GOT3 (cell line): ENCODE measurements at places on chromosomes 3 and 15.

- no peak for DNase-seq
Observed at GRCh38 chr3:139430493-139430892, 41.0 kb upstream of the COPB2 start.

DNA sequence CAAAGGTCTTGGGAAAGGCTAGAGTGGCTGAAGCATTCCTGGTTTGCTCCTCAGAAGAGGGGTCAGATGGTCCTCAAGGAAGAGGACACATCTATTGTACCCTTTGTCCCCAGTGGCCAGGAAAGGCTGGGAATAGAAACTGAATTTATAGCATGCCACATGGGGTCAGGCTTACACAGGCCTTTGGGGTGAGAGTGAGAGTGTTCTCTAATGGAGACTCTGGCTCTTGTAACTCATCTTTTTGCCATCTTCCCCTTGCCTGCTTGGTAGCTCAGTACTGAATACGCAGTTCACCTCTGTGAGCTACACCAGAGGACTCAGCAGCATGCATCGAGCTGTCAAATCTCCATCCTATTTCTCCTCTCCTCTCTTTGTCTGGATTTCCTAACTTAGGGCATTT, 87.5 kb downstream of the ATP2B2 start:
- DNase-seq: no peak

GRCh38 chr3:175192536-175192935, 333.4 kb downstream of the NAALADL2 start:
- DNase-seq: no peak

DNA sequence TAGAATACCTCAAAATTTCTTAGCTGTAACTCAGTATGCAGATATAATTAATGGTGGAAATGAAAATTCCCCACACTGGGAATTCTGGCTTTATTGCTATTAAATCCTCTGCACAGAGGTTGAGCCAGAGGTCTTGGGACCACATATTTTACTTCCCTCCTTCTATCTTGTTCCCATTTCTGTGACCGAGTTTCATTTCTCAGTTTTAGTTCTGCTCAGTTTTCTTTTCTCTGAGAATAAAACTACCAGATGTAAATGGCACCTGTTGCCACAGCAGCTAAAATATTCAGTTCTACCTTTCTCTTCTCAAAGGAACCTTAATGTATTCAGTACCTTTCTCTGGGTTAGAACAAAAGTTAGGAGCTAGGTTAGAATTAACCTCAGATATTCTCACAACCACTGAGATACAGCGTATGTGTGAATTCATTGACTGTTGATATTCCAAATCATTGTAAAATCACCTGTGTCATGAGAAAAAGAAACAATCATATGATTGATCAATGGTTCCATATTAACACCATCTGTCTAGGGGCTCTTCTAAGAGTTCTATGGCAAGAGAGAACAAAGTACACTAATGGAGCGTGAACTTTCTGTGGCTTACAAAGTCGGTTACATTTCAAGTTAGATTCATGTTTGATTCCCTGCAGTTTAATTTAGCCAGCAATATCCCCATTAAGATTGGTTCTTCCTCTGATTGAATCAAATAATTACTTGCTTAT, 374.1 kb downstream of the EFHB start:
- no peak for DNase-seq

DNA sequence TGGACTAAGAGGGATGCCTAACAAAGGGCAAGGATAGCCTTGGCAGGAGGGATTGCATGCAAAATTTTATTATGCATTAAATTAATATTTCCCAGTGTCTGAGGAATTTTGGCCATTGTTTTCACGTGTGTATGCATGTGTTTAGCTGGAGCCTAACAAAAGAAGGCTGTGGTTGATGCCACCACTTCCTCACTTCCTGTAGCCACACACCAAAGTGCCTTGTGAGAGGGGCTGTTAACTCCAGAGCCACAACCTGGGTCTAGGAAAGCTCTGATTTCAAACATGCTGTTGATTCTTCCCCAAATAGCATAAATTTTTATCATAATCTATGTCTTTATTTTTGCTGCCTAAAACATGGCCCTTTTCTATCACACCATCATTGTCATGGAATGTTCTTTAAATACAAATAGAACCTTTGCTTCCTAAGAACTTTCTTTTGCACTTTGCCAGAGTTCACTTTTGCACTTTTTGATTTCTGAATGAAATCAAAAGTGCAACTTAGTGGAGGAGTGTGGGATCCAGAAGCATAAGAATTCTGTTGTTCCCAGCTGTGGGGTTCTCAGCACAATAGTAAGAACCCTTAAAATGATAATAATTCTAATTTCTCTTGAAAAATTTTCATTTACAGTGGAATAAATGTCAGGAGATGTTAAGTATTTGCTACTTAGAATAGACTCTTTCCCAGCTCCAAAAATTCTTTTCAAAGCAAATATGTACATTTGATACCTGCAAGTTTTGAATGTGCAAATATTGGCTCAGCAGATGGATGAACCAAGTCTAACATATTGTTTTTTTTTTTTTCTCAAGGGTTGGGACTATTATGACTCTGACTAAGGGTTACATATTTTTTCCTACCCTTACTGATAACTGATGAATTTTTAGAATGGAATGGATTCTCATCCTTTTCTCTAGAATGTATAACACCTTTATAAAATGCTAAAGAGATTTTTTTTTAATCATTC, 35.6 kb upstream of the SPTSSB start:
- no peak for DNase-seq

DNA sequence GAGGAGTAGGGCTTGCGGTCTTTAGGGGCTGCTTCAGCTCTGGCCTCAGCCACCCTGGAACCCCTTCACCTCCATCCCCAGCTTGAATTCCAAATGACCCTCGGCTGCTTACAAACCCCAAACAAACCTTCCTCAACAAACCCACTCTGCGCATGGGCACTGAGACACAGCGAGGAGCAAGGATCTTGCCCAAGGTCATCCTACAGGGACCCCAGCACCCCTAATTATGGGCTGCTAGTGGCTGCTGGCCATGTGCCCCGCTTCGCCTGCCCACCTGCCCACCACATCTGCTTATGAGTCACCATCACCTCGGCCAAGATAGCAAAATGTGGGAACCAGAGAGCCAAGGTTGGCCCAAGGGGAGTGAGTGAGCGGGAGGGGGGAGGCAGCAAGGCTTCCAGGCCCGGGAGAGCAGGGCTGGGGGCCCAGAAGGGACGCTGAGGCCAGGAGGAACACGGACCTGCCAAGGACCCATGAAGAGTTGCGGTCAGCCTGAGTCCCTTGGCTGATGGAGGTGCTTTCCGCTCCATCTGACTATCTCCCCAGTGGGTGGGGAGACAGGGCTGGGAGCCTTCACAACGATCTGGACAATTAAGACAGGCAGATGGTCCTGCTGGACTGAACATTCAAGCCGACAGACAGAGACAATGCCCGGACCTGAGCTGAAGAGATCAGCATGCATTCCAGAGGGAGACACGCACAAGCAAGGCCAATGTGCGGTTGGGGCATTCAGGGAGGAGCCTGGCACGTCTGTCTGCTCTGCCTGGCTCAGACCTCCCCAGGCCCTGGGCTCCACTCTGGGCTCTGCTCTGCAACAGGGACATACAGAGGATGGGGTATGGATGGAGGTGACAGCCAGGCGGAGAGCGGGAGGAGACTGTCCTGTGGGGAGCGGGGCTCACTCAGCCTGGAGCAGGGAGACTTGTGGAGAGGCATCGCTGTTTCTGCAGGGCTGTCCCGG, 10.8 kb upstream of the GRIP2 start:
- DNase-seq: no peak
